ENCODE measurements at places on chromosomes 4 and X.

GRCh38 chr4:80266902-80267380, 477 bp downstream of the FGF5 start:
- no peak for DNase-seq

- no peak for DNase-seq
Observed at GRCh38 chrX:108614616-108615015, 121.7 kb downstream of the IRS4 start.

DNA sequence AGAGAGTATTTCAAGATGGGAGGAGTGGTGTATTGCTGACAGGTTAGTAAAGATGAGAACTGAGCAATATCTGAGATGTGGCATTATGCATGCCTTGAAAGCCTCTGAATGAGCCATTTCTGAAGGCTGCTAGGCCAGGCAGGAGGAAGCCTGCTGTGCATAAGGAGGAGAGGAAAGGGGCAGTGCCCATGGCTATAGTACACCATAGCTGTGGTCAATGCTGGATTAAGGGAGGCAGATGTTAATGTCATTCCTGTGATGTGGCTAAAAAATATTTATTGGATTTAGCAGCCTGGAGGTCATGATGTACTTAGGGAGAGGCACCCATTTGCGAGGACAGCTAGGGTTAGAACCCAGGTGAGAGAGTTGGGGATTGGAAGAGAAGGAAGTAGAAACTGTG, 130.0 kb upstream of the LNX1 start:
- no peak for DNase-seq

DNA sequence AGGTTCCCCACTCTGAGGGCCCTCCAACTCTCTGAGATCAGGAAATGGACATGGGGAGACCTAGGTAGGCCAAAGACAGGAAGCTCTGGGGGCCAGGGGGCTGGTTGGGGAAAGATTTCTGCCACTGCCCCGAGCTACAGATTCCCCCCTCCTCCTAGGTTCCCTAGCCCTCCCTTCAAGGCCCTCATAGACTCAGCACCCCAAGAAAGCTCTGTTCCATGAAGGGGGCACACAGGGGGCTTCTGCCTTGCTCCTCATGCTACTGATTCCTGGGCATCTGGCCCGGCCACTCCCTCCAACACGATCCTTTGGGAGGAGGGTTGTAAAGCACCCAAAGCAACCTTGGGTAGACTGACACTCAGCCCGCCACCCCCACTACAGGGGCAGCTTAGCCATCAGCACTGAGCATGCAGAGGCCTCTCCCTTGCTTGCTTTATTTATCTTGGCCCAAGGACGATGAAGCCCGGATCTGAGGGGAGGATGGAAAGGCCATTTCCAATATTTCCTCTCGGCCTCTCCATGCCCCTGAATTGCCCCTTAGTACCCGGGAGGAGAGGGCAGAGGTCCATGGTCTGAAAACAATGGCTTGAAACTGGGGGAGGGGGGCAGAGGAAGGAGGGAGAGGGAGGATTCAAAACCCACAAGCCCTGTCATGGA, 146.7 kb downstream of the PJA1 start:
- DNase-seq: no peak

- no peak for DNase-seq
Observed at GRCh38 chr4:40713798-40714197, 36.0 kb upstream of the NSUN7 start.

DNA sequence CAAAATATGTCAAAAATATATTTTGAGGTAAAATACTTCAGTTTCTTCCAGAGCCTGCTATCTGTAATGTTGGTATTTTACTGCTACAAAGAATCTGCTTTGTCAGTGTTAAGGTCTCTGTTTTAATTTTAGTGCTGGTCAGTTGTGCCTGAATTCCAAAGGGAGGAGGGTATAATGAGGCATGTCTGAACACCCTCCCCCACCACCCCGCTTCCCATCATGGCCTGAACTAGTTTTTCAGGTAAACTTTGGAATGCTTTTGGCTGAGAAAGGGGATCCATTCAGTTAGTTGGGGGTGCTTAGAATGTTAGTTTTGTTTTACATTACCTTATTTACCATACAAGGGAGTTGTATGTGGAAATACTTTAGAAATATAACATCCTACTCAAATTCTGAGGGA, 158.5 kb downstream of the MID1IP1 start:
- no peak for DNase-seq

- DNase-seq: no peak
Observed at GRCh38 chr4:122622400-122622799, 1.5 kb upstream of the IL21 start.

- no peak for DNase-seq
Observed at GRCh38 chr4:76690011-76690905, 207.7 kb downstream of the SOWAHB start.

DNA sequence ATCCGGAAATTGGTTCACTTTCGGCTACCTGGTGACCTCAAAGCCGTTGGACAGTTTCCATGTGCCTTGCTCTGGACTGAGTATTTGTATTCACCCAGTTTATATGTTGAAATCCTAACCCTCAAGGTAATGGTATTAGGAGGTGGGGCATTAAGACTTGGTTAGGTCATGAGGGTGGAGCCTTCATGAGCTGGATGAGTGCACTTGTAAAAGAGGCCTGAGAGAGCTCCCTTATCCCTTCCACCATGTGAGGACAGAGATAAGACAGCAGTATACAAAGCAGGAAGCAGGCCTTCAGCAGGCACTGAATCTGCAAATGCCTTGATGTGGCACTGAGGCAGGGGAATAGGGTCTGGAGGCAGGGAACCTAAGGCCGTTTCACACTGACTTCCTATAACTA, 5.3 kb upstream of the OPHN1 start:
- no peak for DNase-seq
